NCI-H510A treated with DMSO at 0.1 percent for 48 hours (cell line): ENCODE measurements at places on chromosomes 5 and 9.

GRCh38 chr5:149839761-149840160 is 104.8 kb downstream of the PDE6A start:
- DNase-seq: no peak

DNA sequence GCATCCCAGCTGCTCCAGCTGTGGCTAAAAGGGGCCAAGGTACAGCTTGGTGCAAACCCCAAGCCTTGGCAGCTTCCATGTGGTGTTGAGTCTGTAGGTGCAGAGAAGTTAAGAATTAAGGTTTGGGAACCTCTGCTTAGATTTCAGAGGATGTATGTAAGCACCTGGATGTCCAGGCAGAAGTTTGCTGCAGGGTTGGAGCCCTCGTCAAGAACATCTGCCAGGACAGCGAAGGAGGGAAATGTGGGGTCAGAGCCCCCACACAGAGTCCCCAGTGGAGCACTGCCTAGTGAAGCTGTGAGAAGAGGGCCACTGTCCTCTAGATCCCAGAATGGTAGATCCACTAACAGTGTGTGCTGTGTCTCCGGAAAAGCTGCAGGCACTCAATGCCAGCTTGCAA is 236.2 kb upstream of the ADRA1B start:
- no peak for DNase-seq

DNA sequence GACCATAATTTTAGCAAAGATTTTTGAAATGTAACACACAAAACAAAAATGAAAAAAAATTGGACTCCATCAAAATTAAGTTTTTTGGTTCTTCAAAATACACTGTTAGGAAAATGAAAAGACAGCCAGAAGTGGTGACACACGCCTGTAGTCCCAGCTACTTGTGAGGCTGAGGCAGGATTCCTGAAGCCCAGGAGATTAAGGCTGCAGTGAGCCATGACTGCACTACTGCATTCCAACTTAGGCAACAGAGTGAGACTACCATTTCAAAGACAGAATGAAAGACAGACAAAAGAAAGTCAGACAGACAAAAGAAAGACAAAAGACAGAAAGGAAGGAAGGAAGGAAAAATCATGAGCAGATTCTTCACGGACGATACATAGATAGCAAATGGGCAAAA is 7.5 kb downstream of the DIAPH1 start:
- no peak for DNase-seq

- DNase-seq: no peak
Measured at GRCh38 chr9:3942361-3942760, 357.5 kb downstream of the GLIS3 start.

DNA sequence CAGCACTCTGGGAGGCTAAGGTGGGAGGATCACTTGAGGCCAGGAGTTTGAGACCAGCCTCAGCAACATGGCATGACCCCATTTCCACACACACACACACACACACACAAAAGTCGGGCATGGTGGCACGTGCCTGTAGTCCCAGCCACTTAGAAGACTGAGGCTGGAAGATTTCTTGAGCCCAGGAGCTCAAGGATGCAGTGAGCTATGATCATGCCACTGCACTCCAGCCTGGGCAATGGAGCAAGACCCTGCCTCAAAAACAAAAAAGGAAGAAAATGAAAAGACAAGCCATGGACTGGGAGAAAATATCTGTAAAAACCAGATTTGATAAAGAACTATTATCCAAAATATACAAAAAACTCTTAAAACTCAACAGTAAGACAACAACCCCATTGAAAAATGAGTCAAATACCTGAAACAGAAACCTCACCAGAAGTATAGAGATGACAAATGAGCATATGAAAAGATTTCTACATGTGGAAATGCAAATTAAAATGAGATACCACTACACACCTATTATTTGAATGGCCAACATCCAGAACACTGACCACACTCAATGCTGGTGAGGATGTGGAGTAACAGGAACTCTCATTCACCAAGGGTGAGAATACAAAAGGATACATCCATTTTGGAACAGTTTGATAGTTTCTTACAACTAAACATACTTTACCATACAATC is 24.7 kb downstream of the DNAJA1 start:
- DNase-seq: no peak

DNA sequence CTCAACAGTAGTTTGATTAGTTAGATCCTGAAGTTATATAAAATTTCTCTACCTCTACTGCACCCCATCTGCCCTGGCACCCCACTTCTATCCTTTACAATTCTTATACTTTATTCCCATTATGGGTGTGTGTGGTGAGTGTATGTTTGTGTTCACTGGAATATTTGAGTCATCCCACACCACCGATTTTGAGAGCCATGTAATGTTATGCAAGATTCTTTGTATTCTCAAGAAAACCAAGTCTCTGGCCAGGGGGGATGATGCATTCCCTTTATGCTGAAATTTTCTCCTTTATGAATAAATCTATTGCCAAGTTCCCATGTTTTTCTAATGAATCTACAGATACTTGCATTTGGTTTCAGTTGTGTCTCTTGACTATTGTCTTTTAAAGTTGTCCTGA is 266.8 kb downstream of the ARHGEF28 start:
- no peak for DNase-seq

GRCh38 chr9:14512942-14513341 is 180.3 kb downstream of the ZDHHC21 start:
- no peak for DNase-seq

DNA sequence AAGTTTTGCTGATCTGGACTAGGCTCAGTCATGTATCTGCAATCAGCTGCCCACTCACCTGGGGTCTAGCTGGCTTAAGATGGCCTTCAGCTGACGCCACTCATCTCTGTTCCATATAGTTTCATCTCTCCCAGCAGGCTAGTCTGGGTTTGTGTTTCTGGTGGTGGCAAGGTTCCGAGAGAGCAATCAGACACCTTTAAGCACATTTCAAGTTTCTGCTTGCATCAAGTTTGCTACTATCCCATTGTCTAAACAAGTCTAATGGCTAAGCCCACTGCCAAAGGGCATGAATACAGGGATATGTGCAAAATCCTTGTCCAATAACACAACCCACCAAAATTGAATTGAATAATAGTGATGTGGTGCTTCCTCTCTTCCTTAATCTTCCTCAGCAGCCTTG is 251.7 kb downstream of the PIK3R1 start:
- no peak for DNase-seq

GRCh38 chr5:83503662-83504061 is 32.1 kb downstream of the VCAN start:
- no peak for DNase-seq

DNA sequence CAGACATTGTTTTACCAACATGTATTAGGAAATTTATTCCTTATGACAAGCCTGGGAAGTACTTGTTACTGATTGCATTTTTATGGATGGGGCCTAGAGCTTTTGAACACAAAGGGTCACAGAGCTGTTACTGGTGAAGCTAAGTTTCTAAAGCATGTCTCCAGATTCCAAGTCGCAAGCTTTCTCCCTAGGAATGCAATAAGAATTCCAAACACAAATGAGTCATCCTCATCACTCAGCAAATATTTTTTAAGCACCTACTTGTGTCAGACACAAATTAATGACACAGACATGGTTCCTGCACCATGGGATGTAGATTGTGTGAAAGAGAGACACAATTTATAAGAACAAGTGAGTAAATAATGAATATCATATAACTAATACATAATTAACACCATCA is 11.0 kb upstream of the SH3RF2 start:
- no peak for DNase-seq

GRCh38 chr5:75412111-75412990 is 75.3 kb downstream of the HMGCR start:
- DNase-seq: no peak

DNA sequence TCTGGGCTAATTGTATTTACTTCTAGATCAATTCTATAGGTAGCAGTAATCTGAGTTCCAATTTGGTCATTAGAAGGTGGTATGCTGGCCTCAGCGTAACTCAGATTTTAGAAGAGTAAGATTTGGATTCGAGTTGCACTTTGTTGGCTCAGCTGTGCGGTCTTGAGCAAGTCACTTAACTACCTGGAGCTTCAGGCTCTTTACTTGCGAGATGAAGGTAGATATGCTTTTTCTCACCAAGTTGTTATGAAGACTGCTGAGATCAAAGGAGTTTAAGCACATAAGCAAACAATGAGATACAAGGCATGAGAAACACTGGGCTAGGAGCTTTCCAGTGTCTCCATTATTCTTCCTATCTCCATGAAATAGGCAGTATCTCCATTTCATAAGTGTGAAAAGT is 133.8 kb upstream of the RANBP3L start:
- no peak for DNase-seq
